WTC11 (cell line): ENCODE measurements at places on chromosomes 2 and 18.

GRCh38 chr2:27561060-27561459, 21.8 kb upstream of the ZNF512 start:
- DNase-seq: no peak

DNA sequence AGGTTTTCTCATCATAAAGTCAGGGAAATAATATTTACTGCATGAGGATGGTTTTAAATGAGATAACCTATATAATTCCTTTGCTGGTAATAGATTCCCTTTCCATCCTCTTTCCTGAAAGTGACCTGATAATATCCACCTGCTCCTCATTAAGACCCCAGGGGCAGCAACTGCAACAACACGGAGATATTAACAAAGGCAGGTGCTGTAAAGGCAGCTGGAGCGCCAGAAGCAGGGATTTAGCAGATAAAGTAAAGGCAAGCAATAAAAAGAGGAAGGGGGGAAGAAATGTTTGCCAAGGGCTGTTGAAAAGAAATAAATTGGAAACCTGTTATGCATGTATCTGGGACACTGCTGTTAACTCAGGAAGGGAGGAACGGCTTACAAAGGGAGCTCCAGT, 472.6 kb upstream of the KLHL29 start:
- DNase-seq: no peak

DNA sequence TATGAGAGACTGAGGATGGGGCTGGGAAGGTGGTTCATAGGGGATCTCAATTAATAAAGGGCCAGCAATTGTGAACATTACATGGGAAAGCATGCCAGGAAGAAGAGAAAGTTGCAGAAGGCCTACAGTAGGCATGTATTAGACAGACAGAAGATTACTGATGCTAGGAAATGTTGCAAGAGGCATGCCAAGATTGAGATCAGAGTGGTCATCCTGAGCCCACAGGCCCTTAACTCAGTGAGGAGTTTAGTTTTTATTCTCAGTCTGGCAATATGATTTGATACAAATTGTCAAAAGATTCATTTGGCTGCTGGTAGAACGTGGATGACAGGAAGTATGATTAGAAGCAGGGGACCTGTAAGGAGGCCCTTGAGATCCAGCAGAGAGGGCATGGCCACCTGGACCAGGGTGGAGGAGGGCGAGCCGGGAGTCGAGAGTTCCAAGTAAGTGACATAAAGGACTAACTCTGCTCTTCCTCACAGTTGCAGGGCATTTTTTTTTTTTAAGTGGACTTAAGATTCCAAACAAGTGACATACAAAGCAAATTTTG, 54.9 kb downstream of the EPHA4 start:
- no peak for DNase-seq

DNA sequence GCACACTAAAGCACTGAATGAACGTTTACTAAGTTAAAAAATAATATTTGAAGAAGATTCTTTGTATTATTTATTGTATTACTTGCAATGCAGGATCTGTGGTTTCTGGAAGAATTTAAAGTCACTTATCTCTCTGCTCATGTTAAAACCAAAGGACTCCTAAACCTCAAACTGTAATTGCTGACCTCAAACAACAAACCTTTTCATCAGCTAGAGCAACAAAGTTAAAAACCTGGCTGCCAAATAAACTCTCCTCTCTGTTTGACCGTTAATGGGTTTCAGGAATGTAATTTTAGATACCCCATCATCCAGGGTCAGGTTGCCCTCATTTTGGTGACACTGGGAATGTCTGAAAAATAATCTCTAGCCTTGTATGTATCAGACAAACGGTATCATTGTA, 239.1 kb downstream of the TGIF1 start:
- DNase-seq: no peak

- no peak for DNase-seq
Observed at GRCh38 chr2:66189553-66189952, 245.4 kb upstream of the MEIS1 start.

GRCh38 chr2:173775440-173775839, 189.7 kb downstream of the SP3 start:
- no peak for DNase-seq
